Thoracic aorta (tissue), 2 donors: ENCODE measurements at places on chromosomes 16 and 17.

- H3K4me3 ChIP-seq = no peak overlapping the region
- peaks cover 26% of the 10 kb centered on the region for H3K4me1 ChIP-seq
- H3K27me3 ChIP-seq = no peaks in the 10 kb centered on the region
- H3K36me3 ChIP-seq = no peaks in the 10 kb centered on the region
- no peak for DNase-seq
These were observed 1.9 kb upstream of the IL4R start for GRCh38 chr16:27311897-27312303.

DNA sequence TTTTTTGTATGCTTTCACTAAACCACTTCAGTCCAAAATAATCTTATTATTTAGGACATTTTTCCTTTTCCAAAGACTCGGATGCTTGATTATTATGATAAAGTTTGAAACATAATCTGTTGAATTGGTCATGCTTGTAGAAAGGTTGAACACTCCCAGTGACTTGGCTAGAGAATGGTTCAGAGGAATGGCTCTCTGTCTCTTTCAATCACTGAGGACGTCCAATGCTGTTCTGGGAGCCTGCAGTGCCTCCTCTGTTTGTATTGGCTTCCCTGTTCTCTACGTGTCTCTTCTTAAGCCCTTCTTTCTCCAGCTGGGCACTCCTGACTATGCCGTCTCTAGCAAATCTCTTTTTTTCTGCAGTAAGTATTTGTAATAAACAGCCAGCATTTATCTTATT lies 369.0 kb upstream of the DYNLRB2 start:
- H3K27me3 ChIP-seq = no peaks in the 10 kb centered on the region
- H3K4me1 ChIP-seq = no peaks in the 10 kb centered on the region
- no peaks in the 10 kb centered on the region for H3K36me3 ChIP-seq
- H3K4me3 ChIP-seq = no peak overlapping the region
- no peak for DNase-seq
- no peak overlapping the region for H3K27ac ChIP-seq

DNA sequence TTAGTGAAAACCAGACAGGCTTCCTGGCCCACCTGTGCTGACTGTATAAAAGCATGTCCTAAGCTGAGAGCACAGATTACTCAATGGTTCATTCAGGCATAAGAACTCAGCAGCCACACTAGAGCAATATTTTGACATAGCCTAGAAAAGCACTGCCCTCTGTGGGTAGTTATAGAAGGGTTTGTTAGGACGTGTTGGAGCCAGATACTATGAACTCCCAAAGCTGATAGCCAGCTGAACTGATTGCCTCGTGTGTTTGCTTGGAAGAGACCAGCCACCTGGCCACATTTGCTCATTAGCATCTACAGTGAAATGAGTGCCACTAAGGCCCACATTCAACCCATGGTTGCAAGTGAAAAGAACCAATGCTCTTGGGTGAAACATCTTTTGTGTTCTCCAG lies 30.8 kb upstream of the ABCA5 start:
- no peaks in the 10 kb centered on the region for H3K4me1 ChIP-seq
- H3K27ac ChIP-seq = no peak overlapping the region
- H3K36me3 ChIP-seq = no peaks in the 10 kb centered on the region
- H3K27me3 ChIP-seq = no peaks in the 10 kb centered on the region

DNA sequence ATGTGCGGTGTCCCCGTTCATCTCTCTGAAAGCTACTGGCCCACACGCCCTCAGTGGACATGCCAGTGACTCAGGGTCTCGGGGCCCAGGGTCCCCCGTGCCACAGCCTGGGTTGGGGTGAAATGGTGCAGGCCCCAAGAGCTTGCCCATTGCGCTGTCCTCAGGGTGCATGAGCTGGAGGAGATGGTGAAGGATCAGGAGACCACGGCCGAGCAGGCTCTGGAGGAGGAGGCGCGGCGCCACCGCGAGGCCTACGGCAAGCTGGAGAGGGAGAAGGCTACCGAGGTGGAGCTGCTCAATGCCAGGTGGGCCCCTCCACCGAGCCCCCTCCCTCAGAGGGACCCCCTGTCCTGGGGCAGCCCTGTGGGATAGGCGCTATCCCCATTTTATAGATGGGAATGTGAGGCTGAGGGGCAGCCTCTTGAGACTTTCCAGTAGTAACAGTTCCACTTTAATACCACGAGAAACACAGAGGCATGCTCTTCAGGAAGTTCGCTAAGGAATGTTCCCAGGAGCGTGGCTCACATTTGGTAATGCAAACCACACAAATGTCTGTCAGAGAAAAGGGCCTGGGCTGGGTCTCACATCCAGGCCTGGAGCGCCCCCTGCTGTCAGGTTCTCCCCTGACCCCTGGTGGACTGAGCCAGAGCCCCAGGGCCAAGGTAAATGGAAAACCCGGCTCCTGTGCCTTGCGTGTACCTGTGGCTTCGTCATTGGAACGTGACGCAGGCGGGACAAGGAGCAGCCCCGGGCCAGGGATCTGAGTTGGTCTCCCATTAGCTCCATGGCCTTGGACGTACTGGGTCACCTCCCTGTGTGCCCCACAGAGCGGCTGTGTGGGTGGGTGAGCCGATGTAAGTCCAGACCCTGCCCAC lies 133.7 kb downstream of the RAB11FIP4 start:
- peak; percentile 68 for DNase-seq
- H3K27me3 ChIP-seq = no peaks in the 10 kb centered on the region
- H3K27ac ChIP-seq = no peak overlapping the region
- H3K4me3 ChIP-seq = no peak overlapping the region
- no peaks in the 10 kb centered on the region for H3K36me3 ChIP-seq

GRCh38 chr16:49701789-49702494 lies 154.0 kb downstream of the ZNF423 start:
- H3K27me3 ChIP-seq = no peaks in the 10 kb centered on the region
- peak overlapping the region; percentile 32 for H3K27ac ChIP-seq
- no peak for DNase-seq

GRCh38 chr17:10748531-10749181 lies 18.8 kb upstream of the TMEM220 start:
- H3K36me3 ChIP-seq = no peaks in the 10 kb centered on the region
- H3K27me3 ChIP-seq = no peaks in the 10 kb centered on the region
- H3K27ac ChIP-seq = no peak overlapping the region

DNA sequence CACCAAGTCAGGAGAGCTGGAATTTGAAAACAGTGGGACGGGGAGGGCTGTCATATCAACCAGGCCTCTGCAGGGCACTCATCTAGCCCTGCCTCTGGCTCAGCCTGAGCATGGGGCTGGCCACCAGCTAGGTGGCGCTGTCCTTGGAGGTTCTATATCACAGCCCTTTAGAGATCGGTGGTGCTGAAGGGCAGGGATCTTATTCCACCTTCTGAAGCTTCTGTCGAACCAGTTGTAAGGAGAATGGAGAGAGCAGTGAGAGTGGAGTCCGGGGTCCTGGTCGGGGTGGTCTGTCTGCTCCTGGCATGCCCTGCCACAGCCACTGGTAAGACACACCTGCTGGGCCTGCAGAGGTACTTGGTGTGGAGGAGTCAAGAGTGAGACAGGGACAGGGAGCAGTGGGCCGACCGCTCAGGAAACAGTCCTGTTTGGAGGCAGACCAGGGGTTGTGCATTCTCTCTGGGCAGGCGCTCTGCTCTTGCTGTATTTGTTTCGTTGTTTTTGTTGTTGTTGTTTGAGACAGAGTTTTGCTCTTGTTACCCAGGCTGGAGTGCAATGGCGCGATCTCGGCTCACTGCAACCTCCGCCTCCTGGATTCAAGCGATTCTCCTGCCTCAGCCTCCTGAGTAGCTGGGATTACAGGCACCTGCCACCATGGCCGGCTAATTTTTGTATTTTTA lies at the start of gene CES3:
CES3 (plus strand) TSS at position 202 of the 680 bp plus-strand sequence; CDS start at position 244, 42 bp downstream.
- H3K27me3 ChIP-seq = no peaks in the 10 kb centered on the region
- H3K27ac ChIP-seq = no peak within 1 kb of the TSS
- no peak within 1 kb of the TSS for H3K4me3 ChIP-seq
- no peak for DNase-seq

DNA sequence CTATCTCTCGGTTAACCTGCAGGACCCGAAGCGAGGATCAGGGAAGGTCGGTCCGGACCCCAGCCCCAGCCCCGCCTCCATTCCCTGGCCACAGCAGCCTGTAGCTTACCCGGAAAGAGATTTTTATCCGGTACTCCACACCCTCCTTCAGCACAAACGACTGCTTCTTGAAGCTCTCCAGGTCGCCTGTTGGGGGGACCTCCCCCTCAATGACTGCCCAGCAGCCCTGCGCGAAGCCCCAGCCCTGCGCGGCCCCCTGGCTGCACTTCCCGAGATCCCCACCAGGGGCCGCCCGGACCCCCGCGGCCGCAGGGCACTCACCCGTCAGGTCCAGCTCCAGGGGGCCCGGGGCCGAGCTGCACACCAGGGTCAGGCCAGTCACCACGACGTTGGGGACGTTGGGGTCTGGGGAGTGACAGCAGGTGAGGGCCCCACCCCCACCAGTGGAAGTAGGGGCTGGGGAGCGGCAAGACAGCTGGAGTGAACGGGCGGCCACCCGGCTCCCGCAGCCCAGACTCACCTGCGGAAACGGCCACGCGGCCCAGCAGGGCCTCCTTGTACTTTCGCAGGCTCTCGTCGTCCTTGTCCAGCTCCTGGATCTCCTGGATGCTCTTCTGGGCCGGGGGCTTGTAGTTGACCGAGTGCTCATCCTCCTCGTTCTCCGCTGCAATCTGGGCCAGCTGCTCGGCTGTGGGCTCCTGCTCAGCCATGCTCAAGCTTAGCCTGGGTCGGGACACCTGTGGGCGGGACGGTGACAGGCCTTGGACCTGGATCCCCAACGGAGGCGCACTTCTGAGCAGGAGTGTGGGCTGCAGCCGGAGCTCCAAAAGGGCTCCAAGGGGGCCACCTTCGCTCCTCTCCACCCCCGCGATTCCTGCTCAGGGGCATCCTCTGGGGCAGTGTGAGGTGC lies 1.7 kb downstream of the ARHGDIA start:
- no peak for DNase-seq
- H3K36me3 ChIP-seq = peaks cover 15% of the 10 kb centered on the region
- peaks cover 20% of the 10 kb centered on the region for H3K4me1 ChIP-seq
- no peaks in the 10 kb centered on the region for H3K27me3 ChIP-seq
- H3K4me3 ChIP-seq = peak overlapping the region; percentile 95
- H3K27ac ChIP-seq = peak overlapping the region; percentile 92

DNA sequence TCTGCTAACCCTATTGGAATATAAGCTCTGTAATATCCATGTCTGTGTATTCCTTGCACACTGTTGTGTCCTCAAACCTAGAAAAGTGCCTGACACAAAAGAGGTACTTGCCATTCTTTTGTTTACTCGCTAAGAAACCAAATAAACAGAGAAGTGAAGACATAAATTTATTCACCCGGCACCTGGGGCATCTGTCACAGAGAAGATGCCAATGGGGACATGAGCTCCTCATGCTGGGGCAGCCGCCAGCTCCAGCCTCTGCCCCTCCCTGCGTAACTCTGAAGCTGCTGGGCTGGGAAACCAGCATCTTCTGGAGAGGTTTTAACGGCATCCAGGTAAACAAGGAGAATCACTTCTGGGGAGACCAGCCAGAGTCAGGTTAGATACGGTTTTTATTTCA lies 15.1 kb upstream of the CDRT4 start:
- H3K4me3 ChIP-seq = no peak overlapping the region
- H3K27me3 ChIP-seq = no peaks in the 10 kb centered on the region
- no peak for DNase-seq
- no peak overlapping the region for H3K27ac ChIP-seq
- no peaks in the 10 kb centered on the region for H3K36me3 ChIP-seq

DNA sequence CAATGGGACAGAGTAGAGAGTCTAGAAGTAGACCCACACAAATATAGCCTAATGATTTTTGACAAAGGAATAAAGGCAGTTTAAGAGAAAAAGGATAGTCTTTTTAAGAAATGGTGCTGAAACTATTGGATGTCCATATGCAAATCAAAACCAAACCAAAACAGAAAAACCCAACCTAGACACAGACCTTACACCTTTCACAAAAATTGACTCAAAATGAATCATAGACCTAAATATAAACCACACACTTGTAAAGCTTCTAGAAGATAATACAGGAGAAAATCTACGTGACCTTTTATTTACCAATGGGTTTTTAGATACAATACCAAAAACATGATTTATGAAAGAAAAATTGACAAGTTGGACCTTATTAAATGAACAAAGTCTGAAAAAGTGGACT lies 66.4 kb upstream of the MPHOSPH6 start:
- H3K27me3 ChIP-seq = no peaks in the 10 kb centered on the region
- H3K4me3 ChIP-seq = no peak overlapping the region
- no peak for DNase-seq
- no peak overlapping the region for H3K27ac ChIP-seq
- H3K36me3 ChIP-seq = no peaks in the 10 kb centered on the region
